ENCODE measurements at places on chromosomes 4 and X.
A peak's percentile ranks its signal among the peaks of the same experiment; 100 is the strongest.

- peak; percentile 7 for DNase-seq
Measured at GRCh38 chr4:109465069-109465468, 31.5 kb downstream of the SEC24B start.

DNA sequence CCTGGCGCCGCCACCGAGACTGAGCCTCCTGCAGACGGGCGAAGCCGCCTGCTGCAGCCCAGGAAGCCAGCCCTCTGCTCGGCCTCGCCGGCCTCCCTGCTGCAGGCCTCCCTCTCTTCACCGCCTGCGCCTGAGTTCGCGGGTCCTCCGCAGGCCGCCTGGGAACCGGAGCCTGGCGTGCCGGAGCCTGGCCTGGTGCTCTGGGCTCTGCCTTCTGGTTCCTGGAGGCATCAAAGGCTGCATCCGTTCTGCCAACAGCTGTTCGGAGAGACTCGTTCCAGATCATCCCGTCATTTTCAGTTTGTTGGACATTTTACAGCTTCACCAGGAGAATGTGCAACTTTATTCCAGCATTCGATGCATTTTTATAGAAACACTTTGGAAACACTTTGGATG lies 178.0 kb downstream of the DCLK2 start:
- DNase-seq, result no peak

- DNase-seq, result no peak
Measured at GRCh38 chr4:26031704-26032103, 117.7 kb downstream of the SMIM20 start.

DNA sequence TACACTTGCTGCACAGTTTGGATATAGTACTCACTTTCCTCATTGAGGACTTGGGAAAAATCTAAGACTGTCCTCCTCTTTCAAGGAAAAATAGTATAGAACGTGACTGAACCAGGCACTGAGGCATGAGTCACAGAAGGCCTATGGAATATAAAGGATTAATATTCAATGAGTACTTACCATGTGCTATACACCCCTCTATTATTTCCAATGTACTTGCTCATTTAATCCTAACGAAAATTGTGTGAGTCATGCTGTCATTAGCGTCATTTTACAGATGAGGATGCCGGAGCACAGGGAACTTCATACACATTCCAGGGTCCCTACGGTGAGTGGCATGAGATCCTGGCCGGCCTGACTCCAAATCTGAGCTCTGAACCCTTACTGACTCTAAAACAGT lies 2136.2 kb upstream of the TENM3 start:
- DNase-seq, result no peak

- DNase-seq, result no peak
Measured at GRCh38 chr4:1370321-1371124, 23.5 kb downstream of the UVSSA start.

DNA sequence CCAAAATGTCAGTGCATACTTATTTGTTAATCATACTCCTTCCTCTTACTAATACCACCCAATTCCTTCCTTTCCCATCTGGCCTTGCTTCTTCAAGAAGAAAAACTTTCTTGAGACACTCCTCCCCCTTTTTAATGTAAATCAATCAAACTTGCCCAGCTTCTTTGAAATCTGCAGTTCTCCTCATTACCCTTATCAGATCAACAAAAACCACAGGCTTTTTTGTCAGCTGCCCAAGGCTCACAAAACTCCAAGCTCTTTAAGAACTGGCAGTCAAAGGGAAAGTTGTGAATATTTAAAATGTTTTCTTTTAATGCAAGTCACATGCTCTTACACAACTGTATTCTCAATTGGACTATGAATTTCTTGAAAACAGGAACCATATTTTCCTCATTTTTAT lies 11.3 kb upstream of the MYOZ2 start:
- DNase-seq, result no peak

DNA sequence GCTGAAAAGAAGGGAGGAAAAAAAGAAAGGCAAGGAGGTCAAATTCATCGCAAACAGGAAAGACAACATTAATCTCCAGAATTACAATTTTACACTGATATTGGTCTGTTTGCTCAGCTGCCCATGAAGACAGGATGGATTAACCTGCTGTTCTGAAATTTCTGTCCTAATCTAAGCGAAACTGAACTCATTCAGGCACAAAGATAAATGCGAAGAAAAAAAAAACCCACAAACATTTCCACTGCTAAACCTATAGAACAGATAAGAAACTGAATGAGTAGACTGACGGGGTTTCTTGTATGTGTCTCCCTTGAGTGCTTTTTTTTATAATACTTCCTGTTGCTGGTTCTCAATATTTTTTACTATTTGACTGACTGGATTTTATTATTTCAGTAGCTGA lies 251.8 kb upstream of the FTHL17 start:
- DNase-seq, result no peak

- DNase-seq, result no peak
Measured at GRCh38 chrX:45360571-45360970, 159.9 kb upstream of the DIPK2B start.

DNA sequence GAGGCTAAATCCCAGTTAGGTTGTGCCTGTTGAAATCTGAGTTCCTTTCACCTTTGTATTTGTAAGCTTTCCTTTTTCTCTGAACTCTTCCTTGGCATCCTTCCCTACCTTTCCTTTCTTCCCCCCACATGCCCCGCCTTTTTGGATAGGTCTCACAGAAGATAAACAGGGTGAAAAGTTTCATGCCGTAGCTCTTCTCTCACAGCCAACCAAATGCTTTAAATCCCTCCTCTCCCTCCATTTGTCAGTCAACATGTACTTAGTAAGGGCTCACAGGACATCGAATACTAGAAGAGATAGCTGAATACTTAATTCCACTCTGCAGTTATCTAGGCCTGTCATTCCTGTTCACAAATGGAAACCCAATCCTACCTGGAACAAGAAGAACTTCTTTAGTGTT lies 107.1 kb upstream of the BMPR1B start:
- DNase-seq, result no peak

- DNase-seq, result peak; percentile 71
Measured at GRCh38 chr4:2292646-2293108, 30.8 kb upstream of the MXD4 start.

GRCh38 chr4:36218121-36218520 lies 26.2 kb downstream of the ARAP2 start:
- DNase-seq, result no peak

GRCh38 chr4:4477391-4477790 lies 64.5 kb downstream of the STX18 start:
- DNase-seq, result peak; percentile 34

DNA sequence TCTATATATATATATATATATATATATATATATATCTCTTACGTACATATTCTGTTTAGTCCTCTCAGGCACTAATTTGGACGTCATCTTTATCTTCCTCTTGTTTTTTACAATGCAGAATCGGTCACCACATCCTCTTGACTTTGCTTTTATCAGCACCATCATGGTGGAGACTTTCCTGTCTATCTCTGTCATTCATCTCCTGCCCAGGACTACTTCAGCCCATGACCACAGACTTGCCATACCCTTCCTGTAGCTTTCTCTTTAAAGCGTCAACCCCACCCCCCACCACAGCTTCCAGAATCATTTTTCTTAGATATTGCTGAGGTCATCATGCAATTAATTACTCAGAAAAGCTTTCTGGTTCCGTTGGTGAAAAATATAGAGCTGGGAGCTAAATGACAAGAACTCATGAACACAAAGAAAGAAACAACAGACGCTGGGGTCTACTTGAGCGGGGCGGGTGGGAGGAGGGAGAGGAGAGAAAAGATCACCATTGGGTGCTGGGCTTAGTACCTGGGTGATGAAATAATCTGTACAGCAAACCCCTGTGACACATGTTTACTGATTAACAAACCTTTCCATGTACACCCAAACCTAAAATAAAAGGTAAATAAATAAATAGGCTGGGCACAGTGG lies 30.5 kb upstream of the PRKX start:
- no peak for DNase-seq

DNA sequence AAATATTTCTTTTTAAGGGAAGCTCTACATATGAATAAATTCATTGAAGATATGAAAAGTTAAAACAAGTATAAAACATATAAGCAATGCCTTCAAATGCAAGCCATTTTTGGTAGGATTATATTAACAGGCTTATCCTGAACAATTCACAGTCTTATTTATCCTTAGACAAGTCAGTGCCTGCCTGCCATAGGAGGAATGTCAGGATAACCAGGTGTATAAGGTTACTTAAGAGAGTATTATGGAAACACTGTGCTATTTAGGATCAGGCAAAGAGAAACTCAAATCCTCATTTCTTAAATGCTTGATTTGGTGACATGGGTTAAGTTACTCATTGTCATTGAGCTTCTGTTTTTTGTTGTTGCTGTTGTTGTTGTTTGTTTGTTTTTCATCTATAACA lies 2029.9 kb upstream of the AGA start:
- no peak for DNase-seq

DNA sequence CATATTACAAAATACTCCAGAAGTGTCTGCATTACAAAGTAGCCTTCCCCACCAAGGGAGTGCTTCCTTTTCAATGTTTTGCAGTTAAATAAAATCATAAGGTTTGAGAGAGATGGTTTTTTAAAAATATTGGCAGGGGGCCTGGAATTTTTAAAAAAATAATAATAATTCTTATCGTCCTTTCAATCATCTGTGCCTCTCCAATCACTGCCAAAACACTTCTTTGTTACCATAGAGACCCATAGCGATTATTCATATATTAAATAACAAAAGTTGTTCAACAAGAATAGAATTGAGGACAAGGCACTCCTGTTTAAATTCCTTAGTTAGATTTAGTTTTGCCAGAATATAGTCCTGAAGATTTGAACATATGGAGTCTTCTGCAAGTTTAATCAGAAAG lies 203.1 kb downstream of the FAT4 start:
- no peak for DNase-seq

- no peak for DNase-seq
Measured at GRCh38 chr4:11543706-11544105, 115.0 kb upstream of the HS3ST1 start.

- DNase-seq, result no peak
Measured at GRCh38 chr4:159762672-159763071, 659.8 kb downstream of the RAPGEF2 start.

- peak; percentile 16 for DNase-seq
Measured at GRCh38 chrX:129593137-129593536, 53.1 kb downstream of the OCRL start.

DNA sequence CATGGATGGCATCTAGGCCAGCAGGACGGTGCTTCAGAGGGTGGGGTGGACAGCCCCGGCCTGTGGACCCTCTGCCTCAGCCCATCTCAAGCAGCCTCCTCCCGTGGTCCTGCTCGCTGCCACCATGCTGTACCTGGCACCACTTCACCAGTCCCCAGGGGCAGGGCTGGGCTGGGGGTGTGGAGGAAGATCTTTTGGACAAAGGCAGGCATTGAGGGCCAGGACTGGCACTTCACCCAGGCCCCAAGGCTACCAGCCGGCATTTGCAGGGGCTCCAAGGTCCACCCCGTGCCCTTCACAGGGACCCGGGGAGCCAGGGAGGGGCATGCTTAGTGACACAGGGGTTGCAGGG lies 713 bp downstream of the PLXNB3 start:
- DNase-seq, result no peak

DNA sequence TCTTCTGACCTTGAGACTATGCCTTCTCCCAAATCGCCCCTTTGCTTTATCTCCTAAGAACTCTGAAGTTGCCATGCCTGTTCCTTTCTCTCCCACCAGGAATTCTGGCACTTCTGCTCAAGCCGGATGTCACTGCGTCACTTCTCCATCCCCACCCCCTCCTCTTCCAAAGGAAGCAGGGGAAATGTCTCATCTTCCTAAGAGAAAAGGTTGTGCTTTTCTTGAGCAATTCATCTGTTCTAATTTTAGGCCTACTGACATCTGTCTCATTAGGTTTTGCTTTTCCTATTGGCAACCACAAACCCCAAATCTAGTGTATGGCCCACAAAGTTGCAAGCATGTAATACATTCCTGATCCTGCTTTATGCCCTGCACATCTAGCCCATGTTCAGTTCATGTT lies 163.1 kb upstream of the PLAC1 start:
- peak; percentile 63 for DNase-seq

DNA sequence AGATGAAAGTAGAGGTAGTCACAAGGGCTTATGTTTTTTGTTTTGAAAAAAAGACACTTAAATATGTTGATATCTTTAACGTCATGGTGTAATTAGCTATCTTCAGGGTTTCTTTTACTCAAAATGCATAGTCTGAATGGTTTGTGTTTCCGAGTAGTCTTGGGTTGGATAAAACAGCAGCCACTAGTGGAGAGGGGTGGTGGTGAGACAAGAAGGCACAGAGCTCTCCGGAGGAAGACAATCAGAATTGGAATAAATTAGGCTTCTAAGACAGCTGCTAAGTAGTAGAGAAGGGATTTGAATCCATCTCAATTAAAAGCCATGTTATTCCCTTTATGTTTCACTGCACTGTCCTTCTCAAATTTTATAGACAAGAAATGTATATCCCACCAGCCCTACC lies 240.4 kb upstream of the VEGFC start:
- DNase-seq, result no peak

GRCh38 chr4:138401334-138401733 lies 159.2 kb upstream of the SLC7A11 start:
- DNase-seq, result no peak

DNA sequence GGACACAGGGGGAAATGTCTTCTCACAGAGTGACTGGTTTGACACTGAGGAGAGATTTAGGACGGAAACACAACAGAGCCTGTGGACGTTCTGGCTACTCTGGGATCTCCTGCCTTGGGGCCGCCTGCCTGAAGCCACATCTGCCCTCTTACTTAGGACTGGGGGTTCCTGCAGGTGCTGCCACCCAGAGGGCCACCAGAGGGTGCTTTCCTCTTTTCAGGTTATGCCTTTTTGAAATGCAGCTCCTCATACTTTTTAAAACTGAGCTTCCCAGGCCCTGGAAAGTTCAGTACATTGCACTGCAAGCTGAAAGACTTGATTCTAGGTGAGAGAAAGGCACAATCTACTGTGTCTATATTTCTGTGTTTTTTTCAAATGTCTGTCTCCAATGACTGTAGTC lies 92.2 kb upstream of the PGRMC2 start:
- peak; percentile 51 for DNase-seq

GRCh38 chr4:140666889-140667614 lies 89.1 kb downstream of the TBC1D9 start:
- no peak for DNase-seq

DNA sequence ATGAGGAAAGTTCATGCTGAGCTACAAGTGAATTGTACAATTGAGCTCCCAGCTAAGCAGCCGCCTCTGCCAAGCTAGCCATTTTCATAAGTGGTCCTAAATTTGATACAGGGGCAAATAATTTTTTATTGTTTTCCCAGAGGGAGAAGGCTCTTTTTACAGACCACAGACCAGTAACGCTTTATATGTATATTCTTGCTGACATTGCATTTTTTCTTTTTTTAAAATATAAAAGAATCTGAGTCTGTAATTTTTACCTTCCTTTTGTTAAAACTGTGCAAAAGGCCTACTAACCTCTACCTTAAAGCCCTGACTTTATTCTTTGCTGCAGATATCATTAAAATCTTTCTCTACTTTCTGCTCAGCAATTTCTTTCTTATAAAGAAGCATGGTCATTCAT lies 501.2 kb upstream of the INTU start:
- DNase-seq, result no peak
